NCI-H1092 treated with DMSO at 0.1 percent for 48 hours (cell line): ENCODE measurements at places on chromosomes 7 and 10.

DNA sequence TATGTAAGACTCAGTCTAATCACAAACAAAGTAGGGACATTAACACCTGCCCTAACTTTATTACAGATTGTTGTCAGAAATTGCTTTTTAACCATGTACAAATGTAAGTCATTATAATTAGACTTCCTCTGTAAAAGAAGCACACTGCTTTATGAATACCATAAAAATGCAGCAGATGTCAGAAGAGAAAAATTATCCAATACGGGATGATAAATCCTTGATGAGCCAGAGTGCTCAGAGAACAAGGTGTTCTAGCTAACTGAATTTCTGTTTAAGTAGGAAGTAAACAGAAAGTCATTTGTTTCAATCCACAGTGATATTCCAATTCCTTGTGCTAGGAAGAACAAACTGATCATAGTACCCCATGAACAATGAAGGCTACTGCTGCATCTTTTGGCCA lies 54.6 kb upstream of the BMPER start:
- DNase-seq: no peak

GRCh38 chr7:30090111-30090510 lies 44.7 kb upstream of the MTURN start:
- no peak for DNase-seq

GRCh38 chr10:95330966-95331453 lies 40.2 kb upstream of the PDLIM1 start:
- DNase-seq: no peak

DNA sequence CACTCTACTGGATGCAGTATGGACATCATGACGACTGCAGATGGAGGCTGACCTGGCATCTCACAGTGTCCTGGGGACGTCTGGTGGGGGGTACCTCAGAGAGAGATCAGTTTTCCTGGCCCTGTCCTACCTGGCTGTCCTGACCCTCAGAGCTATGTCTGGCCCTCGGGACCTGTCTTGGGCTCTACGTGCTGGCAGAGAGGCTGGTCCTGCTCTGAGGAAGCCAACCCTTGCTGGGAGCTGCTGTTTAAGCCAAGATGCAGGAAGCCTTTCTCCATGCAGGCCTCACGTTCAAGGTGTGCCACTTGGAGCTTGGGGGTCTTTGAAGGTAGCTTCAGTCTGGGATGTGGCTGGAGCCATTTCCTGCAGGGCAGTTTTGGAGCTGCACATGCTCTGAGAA lies 42.1 kb upstream of the CXCL12 start:
- DNase-seq: no peak

- no peak for DNase-seq
Observed at GRCh38 chr7:32256811-32257210, 186.6 kb upstream of the PDE1C start.

DNA sequence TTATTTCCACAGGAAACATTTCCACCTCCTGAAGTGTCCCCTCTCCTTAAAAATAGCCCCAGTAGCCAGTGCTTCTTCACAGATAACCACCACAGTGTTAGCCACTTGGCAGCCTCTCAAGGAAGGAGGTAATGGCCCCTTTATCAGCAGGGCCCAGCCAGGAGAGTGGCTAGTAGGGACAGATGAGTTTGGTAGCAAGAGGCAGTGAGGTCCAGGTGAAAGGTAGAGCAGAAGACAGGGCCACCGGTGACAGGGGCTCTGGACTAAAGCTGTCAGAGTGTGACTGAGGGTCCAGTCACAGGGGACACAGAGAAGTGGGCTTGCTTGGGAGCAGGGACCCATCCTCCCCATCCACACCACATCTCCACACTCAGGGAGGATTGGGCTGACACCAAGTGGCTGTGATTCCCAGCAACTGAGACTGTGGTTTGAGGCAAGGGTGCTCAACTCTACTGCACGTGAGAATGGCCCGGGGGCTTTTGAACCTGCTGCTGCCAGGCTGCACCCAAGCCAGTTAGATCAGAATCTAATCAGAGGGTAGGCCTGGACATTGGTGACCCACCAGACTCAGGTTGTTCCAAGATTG lies 52.2 kb downstream of the C10orf120 start:
- no peak for DNase-seq

DNA sequence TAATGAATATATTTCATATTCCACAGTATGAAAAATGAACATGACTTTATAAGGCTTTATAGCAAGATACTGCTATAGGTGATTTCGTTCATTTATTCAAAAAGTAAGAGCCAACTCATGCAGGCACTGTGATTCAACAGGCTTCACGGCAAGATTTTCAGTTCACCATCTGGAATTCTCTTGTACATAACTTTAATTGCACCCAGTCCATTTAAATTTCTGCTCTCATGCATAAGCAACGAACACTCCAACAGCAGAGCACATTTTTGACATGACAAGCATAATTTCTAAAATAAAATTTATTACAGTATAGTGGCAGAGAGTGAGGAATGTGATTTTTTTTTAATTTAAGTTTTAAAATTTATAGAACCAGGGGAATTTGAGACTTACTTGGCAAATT lies 436.1 kb downstream of the PHTF2 start:
- no peak for DNase-seq

- DNase-seq: no peak
Observed at GRCh38 chr10:119908166-119908565, 15.6 kb downstream of the SEC23IP start.

- DNase-seq: no peak
Observed at GRCh38 chr10:75145590-75145989, 34.1 kb downstream of the SAMD8 start.

- no peak for DNase-seq
Observed at GRCh38 chr10:68599771-68600040, 39.6 kb downstream of the TET1 start.

GRCh38 chr10:109427411-109427810 lies 495.9 kb downstream of the XPNPEP1 start:
- DNase-seq: no peak

DNA sequence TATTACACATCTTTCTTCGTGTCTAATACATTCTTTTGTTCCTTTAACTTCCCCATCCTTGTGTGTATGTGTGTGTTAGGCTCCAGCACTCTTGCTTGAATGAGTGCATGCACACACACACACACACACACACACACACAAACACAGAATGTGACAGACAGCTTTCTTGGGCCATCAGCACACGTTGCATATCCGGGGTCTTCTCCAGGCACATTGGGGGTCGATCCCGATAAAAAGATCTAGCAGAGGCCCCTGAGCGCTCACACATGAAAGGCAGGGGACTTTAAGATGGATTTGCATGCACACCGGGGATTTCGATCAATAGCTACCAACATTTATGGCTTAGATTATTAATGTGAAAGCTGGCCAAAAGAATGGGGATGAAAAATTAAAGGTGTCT lies 4.5 kb downstream of the SKIDA1 start:
- DNase-seq: peak; percentile 83
